ENCODE measurements at places on chromosomes 7 and 10.

DNA sequence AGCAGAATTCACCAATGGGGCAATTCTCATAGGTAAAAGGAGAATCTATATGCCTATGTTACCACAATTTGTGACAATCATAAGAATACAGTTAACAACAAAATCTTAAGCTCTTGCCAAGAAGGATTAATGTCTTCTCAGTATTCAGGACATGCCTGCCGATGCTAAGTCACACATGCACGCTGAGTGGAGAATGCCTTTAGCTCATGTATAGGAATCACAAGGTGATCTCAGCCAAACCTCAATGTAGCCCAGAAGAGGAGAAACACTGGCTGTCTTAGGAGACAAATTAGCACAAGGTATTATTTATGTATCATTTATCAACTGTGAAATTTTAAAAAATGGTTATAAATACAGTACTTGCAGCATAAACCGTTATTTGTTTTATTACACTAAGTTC, 2.7 kb downstream of the HTR7 start:
- peaks cover 4% of the 10 kb centered on the region for H3K36me3 ChIP-seq
- H3K27ac ChIP-seq, result no peak overlapping the region
- peaks cover 13% of the 10 kb centered on the region for H3K4me1 ChIP-seq
- no peak for DNase-seq
- peaks cover 59% of the 10 kb centered on the region for H3K27me3 ChIP-seq

- peaks cover 52% of the 10 kb centered on the region for H3K36me3 ChIP-seq
- H3K4me1 ChIP-seq, result peaks cover 48% of the 10 kb centered on the region
- peak overlapping the region; percentile 78 for H3K27ac ChIP-seq
- DNase-seq, result no peak
- no peaks in the 10 kb centered on the region for H3K27me3 ChIP-seq
- peak overlapping the region; percentile 78 for H3K4me3 ChIP-seq
These were observed 1.2 kb downstream of the DBF4 start for GRCh38 chr7:87877366-87878040.

- H3K27me3 ChIP-seq, result no peaks in the 10 kb centered on the region
- no peak for DNase-seq
- no peaks in the 10 kb centered on the region for H3K36me3 ChIP-seq
- H3K4me1 ChIP-seq, result no peaks in the 10 kb centered on the region
These were observed 102.0 kb downstream of the PKD1L1 start for GRCh38 chr7:47846138-47846836.

GRCh38 chr10:80413271-80413996, 5.1 kb downstream of the PRXL2A start:
- H3K27me3 ChIP-seq, result no peaks in the 10 kb centered on the region
- peak overlapping the region; percentile 14 for H3K27ac ChIP-seq
- peaks cover 38% of the 10 kb centered on the region for H3K4me1 ChIP-seq
- DNase-seq, result peak; percentile 16
- H3K4me3 ChIP-seq, result no peak overlapping the region

GRCh38 chr10:43262397-43262901, 4.4 kb downstream of the RASGEF1A start:
- H3K4me1 ChIP-seq, result peaks cover 9% of the 10 kb centered on the region
- no peak overlapping the region for H3K4me3 ChIP-seq

- H3K27me3 ChIP-seq, result no peaks in the 10 kb centered on the region
- no peak overlapping the region for H3K4me3 ChIP-seq
- H3K27ac ChIP-seq, result no peak overlapping the region
- peaks cover 8% of the 10 kb centered on the region for H3K4me1 ChIP-seq
- no peaks in the 10 kb centered on the region for H3K36me3 ChIP-seq
These were observed 110.6 kb downstream of the PFKFB3 start for GRCh38 chr10:6313111-6313895.
